Mesenteric fat pad (tissue), 1 donor: ENCODE measurements at places on chromosomes 12 and 14. TPM values are rescaled to one million over a fixed set of nuclear protein-coding genes. Genes with fewer than 3 reads are reported as not detected.
A peak's percentile ranks its signal among the peaks of the same experiment; 100 is the strongest.

TBPL2 gene
- total RNA-seq = not detected

HOXC13 gene
- not detected for total RNA-seq

SIX4 gene
- total RNA-seq = 1.9 TPM

KLRB1 gene
- total RNA-seq = 0.39 TPM

ANKRD33 gene
- total RNA-seq = not detected

SLC17A8 gene
- not detected for total RNA-seq

DNA sequence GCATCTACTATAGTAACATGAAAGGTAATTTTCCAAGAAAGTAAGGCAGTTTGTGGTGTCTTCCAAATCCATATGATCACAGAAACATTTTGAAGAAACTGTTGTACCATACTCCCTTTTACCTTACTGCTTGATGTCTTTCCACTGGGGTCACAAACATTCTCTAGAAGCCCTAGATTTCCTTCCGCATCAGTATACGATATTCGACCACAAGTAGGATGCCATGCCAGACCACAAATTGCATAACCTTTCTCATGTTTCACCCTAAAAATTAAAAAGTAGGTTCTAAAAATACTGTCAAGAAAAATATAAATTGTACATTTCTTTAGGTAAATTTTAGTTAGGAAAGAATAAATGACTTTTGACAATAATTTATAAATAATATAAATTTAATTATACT is 26.5 kb downstream of the WDHD1 start:
- DNase-seq = no peak

GRCh38 chr14:97028382-97028781 is 231.2 kb downstream of the VRK1 start:
- DNase-seq = peak; percentile 22

DNA sequence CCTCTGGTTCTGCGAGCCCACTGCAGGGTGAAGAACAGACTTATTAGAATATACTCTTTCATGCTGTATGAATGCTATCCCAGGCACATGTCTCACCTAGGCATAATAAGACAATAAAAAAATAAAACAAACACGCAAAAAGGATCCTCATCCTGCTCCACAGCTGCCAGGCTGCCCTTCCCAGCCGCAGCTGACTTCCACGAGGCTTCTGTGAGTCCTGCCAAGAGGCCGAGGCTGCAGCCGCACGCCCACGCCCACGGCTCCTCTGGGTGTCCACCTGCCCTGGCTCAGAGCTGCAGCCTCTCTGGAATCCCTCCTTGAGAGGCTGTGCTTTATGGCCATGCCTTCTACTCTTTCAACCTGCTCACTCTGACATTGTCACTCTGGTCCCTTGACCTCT is 6.9 kb downstream of the SMIM41 start:
- DNase-seq = no peak

- no peak for DNase-seq
These were observed 93.2 kb downstream of the GPR65 start for GRCh38 chr14:88098163-88098562.

DNA sequence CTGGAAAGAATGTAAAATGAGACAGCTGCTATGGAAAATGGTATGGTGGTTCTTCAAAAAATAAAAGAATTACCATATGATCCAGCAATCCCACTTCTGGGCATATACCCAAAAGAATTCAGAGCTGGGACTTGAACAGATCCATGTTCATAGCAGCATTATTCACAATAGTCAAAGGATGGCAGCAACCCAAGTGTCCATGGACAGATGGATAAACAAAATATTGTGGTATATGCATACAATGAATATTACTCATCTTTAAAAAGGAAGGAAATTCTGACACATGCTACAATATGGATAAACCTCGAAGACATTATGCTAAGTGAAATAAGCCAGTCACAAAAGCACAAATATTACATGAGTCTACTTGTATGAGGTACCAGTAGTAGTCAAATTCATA is 9.1 kb downstream of the RAB2B start:
- DNase-seq = no peak

DNA sequence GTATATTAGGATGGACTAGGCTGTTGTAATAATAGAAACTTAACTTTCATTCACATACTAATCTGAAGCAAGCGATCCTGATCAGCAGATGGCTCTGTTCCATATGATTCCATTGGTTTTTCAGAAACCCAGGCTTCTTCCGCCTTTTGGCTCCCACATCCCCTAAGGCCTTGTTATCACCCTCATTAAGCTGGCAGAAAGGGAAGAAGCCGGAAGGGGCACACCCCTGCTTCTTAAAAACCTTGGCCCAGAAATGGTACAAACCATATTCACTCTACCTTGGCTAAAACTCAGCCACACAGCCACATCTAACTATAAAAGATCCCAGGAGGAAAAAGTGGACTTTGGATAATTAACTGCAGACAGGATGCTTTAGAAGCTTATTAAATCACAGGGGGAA is 329.2 kb downstream of the PCNX1 start:
- no peak for DNase-seq

DNA sequence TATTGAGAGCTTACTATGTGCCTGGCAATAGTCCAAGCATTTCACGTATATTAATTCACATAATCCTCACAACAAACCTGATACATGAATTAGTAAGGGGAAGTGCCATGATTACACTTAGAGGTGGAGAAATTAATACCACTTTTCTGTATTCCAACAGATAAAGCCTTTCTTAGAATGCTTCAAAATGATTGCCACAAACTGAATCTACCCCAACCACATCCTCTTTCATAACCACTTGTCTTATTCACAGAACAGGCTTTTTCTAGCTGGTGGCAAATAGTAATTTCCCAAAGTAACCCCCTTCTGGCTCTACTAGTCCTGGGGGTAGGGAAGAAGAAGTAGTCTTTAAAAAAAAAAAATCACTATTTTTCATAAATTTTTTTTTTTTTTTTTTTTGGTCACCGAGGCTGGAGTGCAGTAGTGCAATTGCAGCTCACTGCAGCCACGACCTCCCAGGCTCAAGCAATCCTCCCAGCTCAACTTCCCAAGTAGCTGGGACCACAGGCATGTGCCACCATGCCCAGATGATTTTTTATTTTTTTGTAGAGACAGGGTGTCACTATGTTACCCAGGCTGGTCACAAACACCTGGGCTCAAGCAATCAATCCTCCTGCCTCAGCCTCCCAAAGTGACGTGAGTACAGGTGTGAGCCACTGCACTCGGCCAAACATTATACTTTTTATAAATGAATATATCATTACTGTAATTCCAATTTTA is 59.0 kb upstream of the ARID2 start:
- DNase-seq = no peak

- DNase-seq = no peak
These were observed 2.8 kb downstream of the RALGAPA1 start for GRCh38 chr14:35806006-35806907.

- no peak for DNase-seq
These were observed 40.1 kb downstream of the PTGER2 start for GRCh38 chr14:52354242-52354641.

- no peak for DNase-seq
These were observed 69.5 kb downstream of the BTG1 start for GRCh38 chr12:92076101-92076500.

- no peak for DNase-seq
These were observed 323.6 kb downstream of the ZFP36L1 start for GRCh38 chr14:68469208-68469713.
